ENCODE measurements at places on chromosomes 13 and 19.

- DNase-seq: peak; percentile 67
These were observed 108.1 kb downstream of the FGF14 start for GRCh38 chr13:102293723-102294122.

- DNase-seq: no peak
These were observed 13.1 kb upstream of the COMP start for GRCh38 chr19:18804139-18804601.

GRCh38 chr19:39405958-39406655, 540 bp upstream of the ZFP36 start:
- DNase-seq: no peak

DNA sequence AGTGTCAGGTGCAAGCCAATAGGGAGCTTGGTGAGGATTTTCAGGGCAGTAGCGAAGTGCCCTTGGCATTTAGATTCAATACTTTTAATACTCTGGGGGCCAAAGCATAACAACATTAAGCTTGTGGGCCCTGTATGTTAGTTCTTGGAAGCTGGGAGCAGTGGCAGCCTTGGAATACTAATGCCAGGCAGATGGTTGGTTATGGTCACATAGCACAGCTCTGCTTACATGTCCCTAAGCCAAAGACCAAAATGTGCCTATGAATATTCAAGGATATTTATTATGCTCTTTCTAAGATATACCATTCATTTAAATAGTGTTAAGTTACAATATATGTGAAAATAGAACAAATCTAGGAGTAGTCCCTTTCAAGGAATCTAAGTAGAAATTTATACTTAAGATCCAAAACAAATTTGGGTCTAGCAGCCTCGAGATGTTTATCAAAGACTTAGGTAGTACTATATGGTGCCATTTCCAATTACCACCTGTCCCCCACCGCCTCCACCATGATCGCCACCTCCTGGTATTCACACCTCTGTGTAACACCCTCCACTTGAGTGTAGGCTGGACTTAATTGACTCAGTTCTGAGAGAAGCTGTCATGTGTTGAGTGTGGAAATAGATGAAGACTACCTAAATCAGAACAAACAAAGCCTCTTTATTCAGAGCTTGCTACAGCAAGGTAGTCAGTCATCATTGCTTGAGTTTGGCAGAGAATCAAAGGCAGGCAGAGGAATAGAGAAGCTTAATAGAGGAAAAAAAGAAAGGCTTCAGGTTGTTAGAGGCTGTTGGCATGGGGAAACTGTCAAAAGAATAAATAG, 261.0 kb downstream of the GPC5 start:
- DNase-seq: peak; percentile 88

GRCh38 chr13:112105892-112106291, 38.9 kb downstream of the SOX1 start:
- no peak for DNase-seq

GRCh38 chr19:1133471-1133929, 29.7 kb downstream of the GPX4 start:
- DNase-seq: no peak

GRCh38 chr13:50990818-50991506, 81.4 kb downstream of the RNASEH2B start:
- peak; percentile 79 for DNase-seq

DNA sequence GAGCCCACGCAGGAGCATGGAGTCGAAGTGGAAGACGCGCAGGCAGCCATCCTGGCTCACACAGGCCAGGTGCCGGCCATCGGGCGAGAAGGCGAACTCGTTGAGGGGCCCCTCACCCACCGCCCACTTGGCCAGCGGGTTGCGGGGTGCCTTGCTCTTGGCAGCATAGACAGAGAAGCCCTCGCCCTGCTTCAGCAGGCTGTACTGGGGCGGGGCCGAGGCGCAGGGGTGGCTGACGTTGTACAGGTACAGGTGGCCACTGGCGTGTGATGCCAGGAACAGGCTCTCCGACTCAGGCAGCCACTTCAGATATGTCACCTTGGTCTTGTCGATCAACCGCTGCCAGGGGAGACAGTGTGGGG, 4.2 kb upstream of the DMPK start:
- no peak for DNase-seq

GRCh38 chr19:38317104-38317612, 1.4 kb upstream of the YIF1B start:
- no peak for DNase-seq

DNA sequence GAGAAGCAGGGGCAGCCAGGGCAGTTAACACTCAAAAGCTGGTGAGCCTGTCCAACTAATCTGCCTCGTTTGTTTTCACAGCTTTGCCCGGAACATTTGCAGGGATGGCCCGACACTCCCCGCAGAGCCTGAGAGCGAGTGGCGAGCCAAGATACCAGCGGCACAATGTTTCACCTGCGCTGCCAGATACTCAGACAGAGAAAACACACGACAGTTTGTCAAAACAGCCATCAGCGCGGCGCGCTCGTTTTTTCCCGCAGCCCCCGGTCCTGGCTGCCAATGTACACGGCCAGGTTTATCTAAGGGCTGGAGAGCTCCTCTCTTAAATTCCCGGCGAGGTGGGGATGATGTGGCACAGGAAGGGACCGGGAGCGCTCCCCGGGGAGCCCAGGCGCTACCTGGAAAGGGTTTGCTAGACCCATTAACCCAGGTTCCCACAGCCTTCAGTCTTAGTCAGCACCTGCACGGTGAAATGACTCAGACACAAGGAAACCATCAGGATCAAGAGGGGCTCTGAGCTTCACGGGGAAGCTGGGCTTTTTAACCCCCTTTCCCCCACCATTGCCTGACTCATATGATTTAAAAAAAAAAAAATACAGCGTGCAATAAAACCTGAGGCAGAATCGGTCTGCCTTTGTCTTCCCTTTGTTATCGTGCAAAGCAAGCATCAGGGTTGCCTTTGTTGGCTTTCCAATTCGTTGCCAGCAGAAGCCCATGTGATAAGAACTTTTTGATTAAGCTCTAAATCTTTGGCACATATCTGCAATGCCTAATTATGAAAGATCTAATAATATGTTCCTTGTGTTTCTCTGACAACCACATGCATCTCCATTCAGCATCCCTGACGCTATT, 186.2 kb downstream of the EFNB2 start:
- peak; percentile 98 for DNase-seq

GRCh38 chr19:40762754-40763470, 11.9 kb downstream of the SNRPA start:
- no peak for DNase-seq
